Stimulated activated naive CD4-positive, alpha-beta T cell treated with Interleukin-2 at 50 U/mL for 16 hours (primary cell): ENCODE measurements at places on chromosomes 1 and 21.

DNA sequence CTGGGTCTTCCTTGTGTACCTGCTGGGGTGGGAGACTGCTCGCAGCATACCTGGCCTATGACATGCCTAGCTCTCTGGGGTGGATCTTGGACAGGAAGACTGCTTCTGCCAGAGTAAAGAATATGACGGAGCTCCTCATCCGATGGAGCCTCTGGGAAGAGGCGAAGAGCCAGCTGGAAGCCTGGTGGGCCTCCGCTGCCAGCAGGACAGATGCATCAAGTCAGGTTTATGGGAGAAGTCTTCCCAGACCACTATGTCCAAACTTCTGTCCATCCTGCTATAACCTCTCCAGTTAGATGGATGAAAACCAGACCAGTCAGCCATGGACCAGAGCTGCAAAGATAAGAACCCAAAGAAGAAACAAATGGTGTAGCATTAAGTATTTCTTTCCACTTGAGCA, 27.7 kb upstream of the NGF start:
- DNase-seq, result no peak

- no peak for DNase-seq
Observed at GRCh38 chr1:225733254-225733653, 44.4 kb upstream of the SRP9 start.

GRCh38 chr1:117173691-117174090, 37.0 kb downstream of the VTCN1 start:
- DNase-seq, result no peak

DNA sequence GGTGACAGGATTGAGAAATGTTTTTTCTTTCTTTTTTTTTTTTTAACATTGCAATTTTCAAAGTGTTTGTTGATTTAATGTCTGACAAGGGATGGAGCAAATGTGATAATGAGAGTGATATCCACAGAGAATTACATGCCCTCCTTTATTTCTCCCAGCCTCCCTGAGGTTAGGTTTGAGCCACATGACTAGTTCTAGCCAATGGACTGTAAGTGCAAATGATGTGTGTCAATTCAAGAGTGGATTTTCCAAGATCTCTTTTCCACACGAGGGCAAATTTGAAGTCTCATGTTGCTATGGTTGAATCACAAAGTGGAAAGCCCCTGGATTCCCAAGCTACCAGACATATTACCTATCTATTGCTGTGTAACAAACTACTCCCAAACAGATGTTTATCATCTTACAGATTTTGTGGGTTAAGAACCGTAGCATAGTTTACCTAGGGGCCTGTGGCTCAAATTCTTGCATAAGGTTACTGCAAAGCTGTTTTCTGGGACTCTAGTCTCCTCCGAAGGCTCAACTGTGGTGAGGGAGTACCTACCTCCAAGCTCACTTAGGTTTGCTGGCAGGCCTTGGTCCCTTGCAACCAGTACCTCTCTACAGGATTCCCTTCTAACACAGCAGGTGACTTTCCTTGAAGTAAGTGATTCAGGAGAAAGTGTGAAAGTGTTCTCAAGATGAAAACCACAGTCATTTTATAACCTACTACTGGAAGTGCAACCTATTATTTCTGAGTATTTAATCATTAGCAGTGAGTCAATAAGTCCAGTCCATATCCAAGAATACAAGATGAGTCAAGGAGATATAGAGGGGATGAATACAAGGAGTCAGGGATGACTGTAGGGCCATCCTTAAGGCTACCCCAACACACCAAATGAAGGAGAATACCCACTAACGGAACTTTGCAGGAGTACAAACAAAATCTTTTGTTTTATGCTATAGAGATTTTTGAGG, 533.6 kb downstream of the PTPRC start:
- DNase-seq, result no peak

DNA sequence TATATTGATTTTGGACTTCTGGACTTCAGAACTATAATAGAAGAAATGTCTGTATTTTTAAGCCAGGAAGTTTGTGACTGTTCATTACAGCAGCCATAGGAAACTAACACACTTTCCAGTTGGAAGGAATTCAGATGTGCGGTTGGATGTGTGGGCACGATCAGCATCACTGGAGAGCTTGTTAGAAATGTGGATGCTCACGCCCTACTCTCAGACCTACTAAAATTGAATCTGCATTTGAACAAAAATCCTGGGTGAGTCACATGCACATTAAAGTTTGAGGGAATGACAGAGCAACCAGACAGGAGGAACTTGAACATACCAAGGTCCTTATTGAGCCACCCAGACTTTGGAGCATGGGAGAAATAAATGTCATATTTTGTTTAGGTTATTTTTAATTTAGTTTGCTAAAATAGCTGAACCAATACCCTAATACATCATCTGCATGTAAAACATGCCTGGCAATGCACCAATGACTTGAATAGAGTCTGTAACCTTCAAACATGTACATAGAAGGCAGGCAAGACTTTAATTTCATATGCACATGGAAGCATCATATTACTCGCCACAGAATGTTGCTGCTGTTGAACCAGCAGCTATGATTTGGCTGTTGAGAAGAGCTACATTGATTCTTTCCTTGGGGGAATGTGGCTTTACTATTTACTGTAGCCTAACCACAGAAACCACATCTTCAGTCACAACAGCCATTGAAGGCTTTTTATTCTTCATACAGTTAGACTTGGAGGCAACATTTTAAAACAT, 346.2 kb downstream of the BARHL2 start:
- DNase-seq, result no peak

DNA sequence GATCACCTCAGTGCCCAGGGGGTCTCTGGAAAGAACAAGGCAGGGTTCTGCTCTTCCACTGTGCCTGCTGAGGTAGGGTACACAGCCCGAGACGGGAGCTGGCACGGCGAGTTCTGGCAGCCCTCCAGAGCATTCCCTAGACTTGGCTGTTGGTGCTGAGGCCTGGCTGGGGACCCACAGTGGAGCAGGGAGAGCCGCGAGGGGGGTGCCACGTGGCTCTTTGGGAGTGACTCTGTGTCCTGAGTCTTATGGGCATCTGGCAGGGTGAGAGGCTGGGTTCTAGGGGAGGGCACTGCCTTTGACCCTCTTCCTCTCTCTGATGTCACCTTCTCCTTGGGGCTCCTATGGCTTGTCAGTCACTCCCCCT, 336.4 kb downstream of the CAMTA1 start:
- DNase-seq, result no peak

- DNase-seq, result no peak
Observed at GRCh38 chr1:205301205-205301821, 20.2 kb downstream of the NUAK2 start.

DNA sequence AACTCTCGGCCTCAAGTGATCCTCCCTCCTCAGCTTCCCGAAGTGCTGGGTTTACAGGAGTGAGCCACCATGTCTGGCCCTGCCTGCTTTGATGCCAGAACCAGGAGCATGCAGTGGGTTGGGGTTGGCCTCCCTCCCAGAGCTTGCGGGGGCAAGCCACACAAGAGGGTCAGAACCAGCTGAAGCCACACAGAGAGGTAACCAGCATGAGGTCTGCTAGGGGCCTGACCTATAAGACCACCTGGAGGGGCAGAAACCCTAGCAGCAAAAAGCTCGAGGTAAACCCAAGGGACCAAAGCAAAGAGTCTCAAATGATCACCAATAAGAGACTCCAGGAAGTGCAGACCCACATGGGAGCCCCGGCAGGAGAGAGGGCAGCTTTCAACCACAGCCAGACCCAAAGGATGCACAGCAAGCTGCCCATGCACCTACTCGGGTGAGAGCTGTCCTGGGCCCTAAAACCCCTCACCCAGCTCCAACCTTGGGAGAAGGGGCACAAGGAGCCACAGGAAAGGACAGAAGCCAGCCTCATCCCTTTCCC, 81.2 kb downstream of the TOMM20 start:
- DNase-seq, result no peak
